ENCODE measurements at places on chromosomes 6 and 20.

DNA sequence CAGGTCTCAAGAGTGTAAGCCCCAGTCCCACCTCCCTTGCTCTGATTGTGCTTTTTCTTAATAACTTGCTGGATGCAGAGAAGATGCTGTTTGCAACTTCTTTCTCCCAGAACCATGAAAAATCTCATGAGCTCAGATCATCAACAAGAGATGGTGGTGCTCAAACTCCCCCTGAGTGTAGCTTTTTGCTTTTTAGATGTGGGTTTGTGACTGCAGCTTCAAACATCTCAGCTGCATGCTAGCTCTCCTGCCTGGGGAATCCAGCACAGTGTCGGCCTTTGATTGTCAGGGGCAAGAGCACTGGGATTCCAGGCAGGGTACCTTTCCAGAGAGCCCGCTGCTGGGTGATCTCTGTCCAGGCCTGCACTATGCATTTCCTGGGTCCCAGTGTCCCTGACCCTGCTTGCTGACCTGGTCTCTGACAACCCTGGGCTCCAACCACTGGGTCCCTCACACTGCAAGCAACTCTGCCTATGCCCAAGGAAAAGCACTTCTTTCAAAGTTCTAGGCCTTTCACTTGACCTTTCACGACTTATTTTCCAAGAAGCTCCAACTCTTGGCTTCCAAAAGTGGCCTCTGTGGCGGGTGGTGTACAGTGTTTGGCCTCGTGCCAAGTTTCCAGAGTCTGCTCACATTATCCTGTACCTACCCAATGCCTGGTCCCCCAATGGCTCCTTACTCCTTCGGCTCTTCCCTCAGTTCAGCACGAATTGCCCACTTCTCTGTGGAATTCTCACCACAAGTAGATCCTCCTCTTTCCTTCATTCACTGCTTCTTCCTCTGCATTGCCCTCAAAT, 69.7 kb upstream of the LY86 start:
- DNase-seq = no peak

DNA sequence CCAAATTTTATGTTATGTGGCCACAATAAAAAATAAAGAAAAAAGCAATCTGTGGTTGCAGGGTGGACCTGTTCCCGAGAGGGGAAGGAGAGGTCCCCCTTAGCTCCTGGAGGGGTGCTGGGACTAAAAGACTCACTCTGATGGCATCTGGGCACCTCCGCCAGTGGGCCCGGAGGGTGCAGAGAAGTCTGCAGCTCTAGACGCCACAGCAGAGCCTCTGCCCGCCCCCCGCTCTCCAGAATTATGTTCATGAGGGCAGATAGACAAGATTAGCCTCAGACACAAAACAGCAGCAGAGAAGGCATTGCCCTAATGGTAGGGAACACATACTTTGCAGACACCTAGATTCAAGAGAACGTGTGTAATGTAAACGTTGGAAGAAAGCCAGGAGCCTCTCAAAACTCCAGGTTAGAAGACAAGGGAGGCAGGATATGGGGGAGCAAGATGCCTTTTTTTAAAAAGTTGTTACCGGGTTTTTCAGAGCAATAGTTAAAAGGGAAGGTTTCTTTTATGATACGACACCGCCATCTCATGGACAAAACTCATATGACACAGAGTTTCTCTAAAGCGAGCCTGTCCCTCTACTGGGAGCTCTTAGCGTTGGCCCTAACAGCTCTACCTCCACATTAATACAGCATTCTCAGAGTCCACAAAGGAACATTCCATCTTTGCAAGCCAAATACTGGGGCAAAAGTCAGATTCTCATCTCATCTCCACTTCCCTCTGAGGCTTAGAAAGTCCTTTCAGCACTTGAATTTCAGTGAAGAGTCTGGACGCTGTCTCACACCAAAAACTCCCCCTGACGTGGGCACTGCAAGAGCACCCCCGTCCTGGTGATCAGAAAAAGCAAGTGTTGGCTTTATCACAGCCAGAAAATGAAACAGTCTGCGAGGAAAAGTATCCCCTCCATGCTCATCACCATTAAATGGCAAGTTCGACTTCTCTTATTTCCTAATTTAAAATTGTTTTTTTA, 47.2 kb downstream of the FOXF2 start:
- peak; percentile 60 for DNase-seq

DNA sequence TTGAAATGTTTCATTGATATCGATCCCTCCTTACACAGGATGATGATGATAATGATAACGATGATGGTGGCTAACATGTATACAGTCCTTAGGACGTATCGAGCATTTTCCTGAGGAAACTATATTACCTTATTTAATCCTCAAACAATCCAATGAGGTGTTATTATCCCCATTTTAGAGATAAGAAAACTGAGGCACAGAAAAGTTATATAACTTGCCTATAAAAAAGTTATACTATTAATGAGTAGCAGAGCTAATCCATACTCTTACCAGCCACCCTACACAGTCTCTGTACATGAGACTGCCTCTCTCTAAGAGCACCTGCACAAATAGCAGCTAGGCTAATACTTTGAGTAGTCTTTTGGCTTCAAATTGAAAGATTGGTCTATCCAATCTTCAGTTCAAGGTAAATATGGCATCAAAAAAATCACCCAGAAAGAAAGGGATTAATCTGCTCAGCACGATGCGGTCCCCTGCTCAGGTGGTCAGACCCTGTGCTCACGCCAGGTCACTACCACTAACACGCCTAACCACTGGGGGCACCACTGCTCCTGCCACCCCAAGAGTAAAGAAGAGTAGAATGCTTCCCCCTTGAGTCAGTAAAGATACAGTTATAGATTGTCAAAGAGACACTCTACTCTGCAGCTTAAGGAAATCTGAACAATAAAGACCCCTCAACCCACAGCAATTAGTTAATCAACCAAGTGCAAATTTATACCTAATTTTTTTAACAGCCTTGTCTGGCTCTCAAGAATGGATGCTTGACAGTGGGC, 15.0 kb downstream of the GABBR1 start:
- no peak for DNase-seq

GRCh38 chr20:4726710-4727397, 5.1 kb downstream of the PRND start:
- DNase-seq = no peak

GRCh38 chr6:3696525-3697088, 54.9 kb downstream of the PXDC1 start:
- no peak for DNase-seq

GRCh38 chr6:84057908-84058307, 24.3 kb downstream of the MRAP2 start:
- no peak for DNase-seq

DNA sequence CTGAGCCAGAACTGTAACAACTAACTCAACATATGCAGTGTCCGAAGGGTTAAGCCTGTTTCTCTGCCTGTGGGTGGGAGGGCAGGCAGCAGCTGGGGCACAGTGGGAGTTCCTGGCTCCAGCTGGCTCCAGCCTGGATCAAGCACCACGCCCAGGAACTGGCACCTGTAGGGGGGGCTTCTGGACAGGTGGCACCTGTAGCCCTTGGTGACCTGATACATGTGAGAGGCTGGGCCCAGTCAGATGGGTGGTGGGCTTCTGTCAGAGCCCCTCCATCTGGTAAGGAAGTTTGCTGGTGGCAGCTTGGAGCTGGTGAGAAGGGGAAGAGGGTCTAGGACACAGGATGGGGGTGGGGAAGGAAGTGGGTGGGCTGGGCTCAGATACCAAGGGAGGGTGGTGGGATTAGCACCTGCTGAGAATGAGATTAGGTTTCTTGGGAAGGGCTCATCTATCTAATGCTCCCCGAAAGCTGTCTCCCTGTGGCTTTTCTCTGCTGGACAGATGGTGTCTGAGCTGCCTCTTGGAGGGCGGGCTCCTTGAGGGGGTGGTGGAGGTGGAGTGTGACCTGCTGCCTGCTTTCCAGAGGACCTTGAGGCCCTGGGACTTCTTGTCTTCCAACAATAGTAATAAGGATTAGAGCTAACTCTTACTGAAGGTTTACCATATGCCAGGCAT, 28.5 kb downstream of the BCL2L1 start:
- no peak for DNase-seq

DNA sequence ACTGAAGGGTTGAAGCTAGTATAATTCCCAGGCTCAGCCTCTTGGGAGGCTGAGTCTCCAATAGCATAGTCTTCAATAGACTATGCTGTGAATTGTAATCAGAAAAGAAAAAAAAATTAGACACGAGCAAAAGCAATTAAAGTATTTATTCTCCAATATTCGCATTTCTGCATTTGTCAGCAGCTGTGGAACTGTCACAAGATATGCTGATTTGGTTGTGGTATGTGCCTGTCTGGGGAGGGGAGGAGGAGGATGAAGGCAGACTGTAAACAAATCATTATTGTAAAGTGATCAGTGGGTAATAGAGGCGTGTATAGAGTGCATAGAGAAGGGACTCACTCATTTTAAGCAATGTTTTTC, 10.1 kb upstream of the BICRAL start:
- no peak for DNase-seq

GRCh38 chr6:5838656-5839396, 167.9 kb downstream of the NRN1 start:
- DNase-seq = no peak

- no peak for DNase-seq
Measured at GRCh38 chr6:41228616-41229015, 467 bp downstream of the TREML4 start.

DNA sequence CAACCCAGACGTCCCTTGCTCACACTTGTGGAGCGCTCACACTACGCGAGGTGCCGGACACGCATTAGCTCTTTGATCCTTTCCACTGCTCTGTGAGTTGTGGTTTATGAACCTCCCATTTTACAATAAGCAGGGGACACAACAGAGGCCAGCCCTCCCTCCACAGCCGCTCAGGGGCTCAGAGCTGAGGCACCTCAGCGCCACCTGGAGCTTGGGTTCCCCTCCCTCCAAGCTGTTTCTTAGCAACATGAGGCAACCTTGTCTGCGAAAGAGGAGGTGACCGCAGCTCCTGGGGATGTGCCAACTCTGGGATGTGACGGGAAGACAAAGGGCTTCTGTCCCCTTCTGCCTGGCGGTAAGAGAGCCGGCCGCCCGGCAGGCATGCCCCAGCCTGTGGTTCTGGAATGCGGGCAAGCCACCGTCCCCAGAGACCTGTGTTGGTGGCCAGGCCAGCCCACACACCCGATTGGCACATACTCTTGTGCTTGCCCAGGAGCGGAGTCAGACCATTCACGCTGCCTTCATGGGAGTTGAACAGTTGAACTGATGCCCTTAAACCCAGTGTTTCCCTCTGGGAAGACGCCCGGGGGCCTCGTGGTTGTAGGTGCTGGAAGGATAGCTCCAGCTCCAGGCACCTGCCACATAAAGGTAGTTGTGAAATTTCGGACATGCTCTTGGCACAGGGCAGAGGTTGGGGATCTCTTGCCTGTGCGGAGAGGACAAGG, 44.5 kb downstream of the RBM38 start:
- peak; percentile 37 for DNase-seq

DNA sequence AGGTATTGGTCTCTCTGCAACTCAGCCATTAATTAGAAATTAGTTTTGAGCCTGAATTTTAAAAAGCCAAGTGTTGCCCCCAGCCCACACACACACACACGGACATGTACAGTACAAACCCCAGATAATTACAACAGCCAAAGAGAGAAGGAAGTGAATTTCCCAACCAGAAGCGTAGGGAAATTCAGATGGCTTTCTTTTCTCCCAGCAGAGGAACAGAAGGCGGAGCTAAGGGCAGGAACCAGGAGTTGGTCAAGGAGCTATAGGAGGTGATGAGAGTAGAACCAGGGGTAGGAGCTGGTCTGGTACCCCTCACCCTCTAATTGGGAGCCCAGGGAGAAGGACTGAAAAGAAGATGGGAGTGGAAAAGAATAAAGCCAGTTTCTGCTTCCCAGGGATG, 3.9 kb upstream of the ZBTB9 start:
- no peak for DNase-seq

DNA sequence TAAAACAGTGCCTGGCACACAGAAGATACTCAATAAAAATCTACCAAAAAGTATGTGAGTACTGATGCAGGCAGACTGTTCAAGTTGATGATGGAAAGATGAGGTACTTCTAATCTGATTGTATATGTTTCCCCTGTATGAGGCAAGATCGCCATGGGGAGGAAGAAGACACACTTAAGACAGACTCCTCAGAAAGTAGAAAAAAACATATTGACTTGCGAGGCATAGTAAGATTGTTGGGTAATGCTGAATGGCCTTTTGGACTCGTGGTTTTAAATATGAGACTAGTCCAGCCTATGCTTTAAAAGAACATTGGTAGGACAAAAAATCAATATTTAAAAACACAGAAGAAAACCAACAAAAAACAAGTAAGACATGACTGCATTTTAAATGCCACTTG, 72.6 kb downstream of the SHPRH start:
- DNase-seq = no peak

DNA sequence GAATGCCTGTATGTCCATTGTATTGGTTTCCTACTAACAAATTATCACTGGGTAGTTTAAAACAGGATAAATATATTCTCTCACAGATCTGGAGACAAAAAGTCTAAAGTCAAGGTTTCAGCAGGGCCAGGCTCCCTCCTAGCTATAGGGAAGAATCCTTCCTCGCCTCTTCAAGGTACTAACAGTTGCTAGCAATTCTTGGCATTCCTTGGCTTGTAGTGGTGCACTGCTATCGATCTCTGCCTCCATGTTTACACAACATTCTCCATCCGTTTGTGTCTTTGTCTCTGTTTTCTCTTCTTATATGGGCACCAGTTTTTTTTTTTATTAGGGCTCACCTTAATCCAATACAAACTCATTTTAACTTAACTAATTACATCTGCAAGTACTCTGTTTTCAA, 48.9 kb downstream of the OR2B6 start:
- DNase-seq = no peak

DNA sequence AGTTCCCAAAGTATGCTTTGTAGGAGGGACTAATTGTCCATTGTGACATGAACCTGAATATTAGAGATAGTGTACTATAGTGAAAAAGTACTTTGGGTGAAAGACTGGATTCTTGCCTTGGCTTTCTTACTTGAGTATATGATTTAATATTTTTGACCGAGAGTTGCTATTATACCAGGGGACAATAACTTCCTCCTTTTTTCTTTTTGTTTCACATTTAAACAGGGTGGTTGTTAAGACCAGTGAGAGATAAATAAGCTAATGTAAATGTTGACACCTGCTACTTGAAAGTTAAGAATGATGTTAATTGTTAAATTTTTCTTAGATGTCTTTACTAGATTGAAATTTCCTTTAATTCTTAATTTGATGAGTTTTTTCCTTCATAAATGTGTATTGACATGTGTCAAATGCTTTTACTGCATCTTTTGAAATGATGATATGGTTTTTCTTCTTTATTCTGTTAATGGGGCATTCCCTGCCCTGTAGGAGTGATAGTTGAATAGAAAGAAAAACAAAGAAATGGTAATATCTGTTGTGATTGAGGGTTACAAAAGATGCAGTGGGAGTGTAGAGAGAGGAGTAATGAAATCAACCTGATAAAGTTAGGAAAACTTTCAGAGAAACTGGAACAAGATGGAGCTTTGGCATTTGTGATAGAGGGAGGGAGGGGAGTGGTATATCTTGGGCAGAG, 48.4 kb downstream of the ZFAND3 start:
- no peak for DNase-seq

DNA sequence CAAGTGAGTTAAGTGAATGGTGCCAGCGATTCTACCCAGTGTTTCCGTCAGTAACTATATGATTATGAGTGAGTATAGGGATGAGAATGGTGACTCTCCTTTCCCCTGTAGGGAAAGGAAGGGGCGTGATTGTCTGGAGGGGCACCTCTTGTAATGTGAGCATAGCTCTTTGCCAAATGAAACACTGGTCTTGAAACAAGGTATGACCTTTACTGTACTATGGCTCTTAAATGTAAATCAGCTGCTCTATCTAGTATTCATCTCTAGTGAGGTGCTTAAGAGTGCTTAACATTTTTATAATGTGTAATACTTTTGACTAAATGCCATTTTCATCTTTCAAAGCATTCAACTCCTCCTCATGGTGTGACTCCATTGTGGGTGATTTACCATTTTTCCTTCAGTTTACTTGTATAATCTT, 11.0 kb downstream of the PANK2 start:
- DNase-seq = no peak

- DNase-seq = no peak
Measured at GRCh38 chr20:35517125-35517524, 12.3 kb downstream of the C20orf173 start.
